Mesenchymal stem cell (in vitro differentiated cells and primary cell): ENCODE measurements at places on chromosomes 13 and 19.
A peak's percentile ranks its signal among the peaks of the same experiment; 100 is the strongest.

GRCh38 chr19:823565-824121 lies 1.9 kb upstream of the PLPPR3 start:
- no peak overlapping the region for H3K27ac ChIP-seq
- DNase-seq = peak; percentile 44
- H3K4me3 ChIP-seq = no peak overlapping the region
- H3K4me1 ChIP-seq = peaks cover 21% of the 10 kb centered on the region
- no peaks in the 10 kb centered on the region for H3K27me3 ChIP-seq
- no peaks in the 10 kb centered on the region for H3K36me3 ChIP-seq

GRCh38 chr19:647566-648284 lies 8.0 kb downstream of the FGF22 start:
- H3K27ac ChIP-seq = no peak overlapping the region
- H3K36me3 ChIP-seq = peaks cover 97% of the 10 kb centered on the region
- H3K27me3 ChIP-seq = no peaks in the 10 kb centered on the region
- no peak for DNase-seq
- H3K4me3 ChIP-seq = no peak overlapping the region
- H3K4me1 ChIP-seq = no peaks in the 10 kb centered on the region

GRCh38 chr13:39144941-39145533 lies 106.8 kb downstream of the NHLRC3 start:
- no peaks in the 10 kb centered on the region for H3K4me1 ChIP-seq
- peak; percentile 67 for DNase-seq

DNA sequence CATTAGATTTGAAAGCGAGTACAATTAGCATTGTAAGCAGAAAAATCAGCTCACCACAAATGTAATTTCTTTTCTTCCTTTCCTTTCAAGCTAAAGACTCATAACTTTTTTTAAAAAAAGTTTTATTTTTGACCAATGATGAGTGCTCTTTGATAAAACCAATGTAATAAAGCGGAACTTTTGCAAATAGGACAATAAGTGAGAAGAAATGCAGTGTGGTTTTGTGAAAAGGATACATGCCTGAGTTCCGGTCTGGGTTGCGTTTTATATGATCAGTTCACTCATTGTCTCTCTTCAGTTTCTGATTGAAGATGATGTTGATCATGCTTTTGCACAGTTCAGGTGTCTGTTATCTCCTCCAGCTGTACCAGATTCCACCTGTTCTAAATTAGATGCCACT lies 274.4 kb downstream of the KLF12 start:
- DNase-seq = no peak
- no peak overlapping the region for H3K27ac ChIP-seq
- H3K27me3 ChIP-seq = no peaks in the 10 kb centered on the region
- no peaks in the 10 kb centered on the region for H3K36me3 ChIP-seq
- H3K4me1 ChIP-seq = no peaks in the 10 kb centered on the region
- no peak overlapping the region for H3K4me3 ChIP-seq

DNA sequence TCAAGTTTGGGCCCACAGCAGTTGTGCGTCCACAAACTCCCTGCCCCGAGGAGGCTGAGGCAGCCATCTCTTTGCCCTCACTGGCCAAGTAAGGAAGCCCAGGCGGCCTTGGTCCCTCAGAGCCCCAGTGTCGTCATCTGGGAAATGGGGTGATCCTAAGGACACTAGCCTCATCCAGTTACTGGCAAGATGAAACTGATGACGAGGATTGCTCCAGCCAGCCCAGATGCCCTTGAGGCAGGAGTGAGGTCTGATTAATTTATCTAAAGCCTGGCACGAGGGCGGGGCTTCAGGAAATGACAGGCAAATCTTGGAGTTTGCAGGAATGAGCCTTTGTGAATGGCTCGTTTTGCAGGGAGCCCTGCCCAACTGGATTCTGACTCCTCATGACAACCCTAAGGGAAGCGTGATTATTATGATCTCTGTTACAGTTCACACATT lies 5.6 kb downstream of the LIPE start:
- DNase-seq = no peak
- peaks cover 16% of the 10 kb centered on the region for H3K27me3 ChIP-seq
- no peaks in the 10 kb centered on the region for H3K36me3 ChIP-seq

- H3K4me1 ChIP-seq = no peaks in the 10 kb centered on the region
- H3K4me3 ChIP-seq = no peak overlapping the region
- H3K27ac ChIP-seq = no peak overlapping the region
- H3K36me3 ChIP-seq = no peaks in the 10 kb centered on the region
- no peak for DNase-seq
Measured at GRCh38 chr13:43981091-43981490, 101.4 kb downstream of the LACC1 start.

GRCh38 chr19:28575816-28576215 lies 637.1 kb downstream of the UQCRFS1 start:
- H3K27ac ChIP-seq = no peak overlapping the region
- H3K36me3 ChIP-seq = no peaks in the 10 kb centered on the region
- H3K4me3 ChIP-seq = no peak overlapping the region
- peaks cover 7% of the 10 kb centered on the region for H3K27me3 ChIP-seq
- peaks cover 3% of the 10 kb centered on the region for H3K4me1 ChIP-seq

DNA sequence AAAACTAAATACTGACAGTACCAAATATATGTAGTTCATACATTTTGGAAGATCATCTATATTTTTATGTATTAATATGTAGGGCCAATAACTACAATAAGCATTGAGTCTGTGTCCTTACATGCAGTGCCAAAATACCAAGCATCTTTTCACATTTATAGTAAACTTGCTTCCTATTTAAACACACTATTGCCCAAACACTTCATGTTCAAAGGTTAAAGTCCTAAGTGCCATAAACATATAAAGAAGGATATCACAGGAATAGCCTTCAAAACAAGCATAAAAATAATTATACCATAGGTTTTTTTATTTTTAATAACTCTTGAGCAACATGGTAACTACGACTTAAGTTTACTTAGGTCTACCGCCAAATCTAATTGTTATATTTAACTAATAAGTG lies 27.1 kb downstream of the EXOSC8 start:
- H3K4me3 ChIP-seq = no peak overlapping the region
- no peak for DNase-seq

- peaks cover 12% of the 10 kb centered on the region for H3K4me1 ChIP-seq
- H3K27ac ChIP-seq = peak overlapping the region; percentile 27
- DNase-seq = peak; percentile 9
- H3K4me3 ChIP-seq = peak overlapping the region; percentile 53
- H3K27me3 ChIP-seq = no peaks in the 10 kb centered on the region
- no peaks in the 10 kb centered on the region for H3K36me3 ChIP-seq
Measured at GRCh38 chr13:26498656-26499601, 58.6 kb upstream of the WASF3 start.

GRCh38 chr13:28558567-28558966 lies 63.6 kb upstream of the FLT1 start:
- H3K4me3 ChIP-seq = no peak overlapping the region
- H3K4me1 ChIP-seq = peaks cover 3% of the 10 kb centered on the region
- DNase-seq = no peak
- H3K36me3 ChIP-seq = no peaks in the 10 kb centered on the region
- no peaks in the 10 kb centered on the region for H3K27me3 ChIP-seq

GRCh38 chr13:80133631-80134261 lies 207.2 kb downstream of the SPRY2 start:
- H3K36me3 ChIP-seq = no peaks in the 10 kb centered on the region
- peaks cover 1% of the 10 kb centered on the region for H3K4me1 ChIP-seq
- H3K4me3 ChIP-seq = no peak overlapping the region
- peak; percentile 72 for DNase-seq
- peak overlapping the region; percentile 59 for H3K27ac ChIP-seq

DNA sequence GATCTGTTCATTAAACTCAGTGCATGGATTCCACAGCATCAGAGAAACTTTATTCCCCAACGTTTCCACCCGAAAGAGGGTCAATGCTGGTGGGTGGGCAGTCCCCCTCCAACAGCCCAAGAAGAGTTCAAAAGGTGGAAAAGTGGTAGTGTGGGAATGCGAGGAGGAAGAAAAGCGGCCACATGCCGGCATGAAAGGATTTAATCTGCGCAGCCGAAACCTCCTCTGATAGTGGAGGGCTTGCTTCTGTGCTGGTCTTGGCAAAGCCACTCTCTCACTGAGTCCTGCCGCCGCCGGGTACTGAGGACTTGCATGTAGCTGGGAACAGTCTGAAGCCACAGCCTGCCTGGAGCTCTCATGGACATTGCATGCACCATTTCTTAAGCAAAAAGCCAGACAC lies 136.2 kb upstream of the ZNF536 start:
- no peaks in the 10 kb centered on the region for H3K36me3 ChIP-seq
- H3K27ac ChIP-seq = no peak overlapping the region
- H3K4me3 ChIP-seq = no peak overlapping the region
- peaks cover 34% of the 10 kb centered on the region for H3K27me3 ChIP-seq
- H3K4me1 ChIP-seq = peaks cover 1% of the 10 kb centered on the region
- DNase-seq = no peak

GRCh38 chr19:18225702-18226468 lies at the start of gene PDE4C:
PDE4C (minus strand) TSS chr19:18226438; CDS start chr19:18226415, 23 bp downstream.
- H3K4me3 ChIP-seq = no peak within 1 kb of the TSS
- H3K4me1 ChIP-seq = peaks cover 20% of the 10 kb centered on the region
- H3K27me3 ChIP-seq = peaks cover 30% of the 10 kb centered on the region
- peak; percentile 46 for DNase-seq

- no peaks in the 10 kb centered on the region for H3K27me3 ChIP-seq
- no peak overlapping the region for H3K4me3 ChIP-seq
- H3K36me3 ChIP-seq = no peaks in the 10 kb centered on the region
- no peak overlapping the region for H3K27ac ChIP-seq
- H3K4me1 ChIP-seq = no peaks in the 10 kb centered on the region
- DNase-seq = peak; percentile 71
Measured at GRCh38 chr13:73428137-73428536, 369.3 kb downstream of the KLF5 start.

- no peaks in the 10 kb centered on the region for H3K27me3 ChIP-seq
- no peaks in the 10 kb centered on the region for H3K4me1 ChIP-seq
- DNase-seq = no peak
- H3K27ac ChIP-seq = no peak overlapping the region
- H3K4me3 ChIP-seq = no peak overlapping the region
- peaks cover 99% of the 10 kb centered on the region for H3K36me3 ChIP-seq
Measured at GRCh38 chr13:77079902-77080413, 53.0 kb upstream of the FBXL3 start.

- peaks cover 5% of the 10 kb centered on the region for H3K4me1 ChIP-seq
- no peak overlapping the region for H3K4me3 ChIP-seq
- H3K36me3 ChIP-seq = no peaks in the 10 kb centered on the region
- H3K27ac ChIP-seq = peak overlapping the region; percentile 86
- H3K27me3 ChIP-seq = no peaks in the 10 kb centered on the region
Measured at GRCh38 chr13:33610438-33611120, 207.4 kb upstream of the RFC3 start.

DNA sequence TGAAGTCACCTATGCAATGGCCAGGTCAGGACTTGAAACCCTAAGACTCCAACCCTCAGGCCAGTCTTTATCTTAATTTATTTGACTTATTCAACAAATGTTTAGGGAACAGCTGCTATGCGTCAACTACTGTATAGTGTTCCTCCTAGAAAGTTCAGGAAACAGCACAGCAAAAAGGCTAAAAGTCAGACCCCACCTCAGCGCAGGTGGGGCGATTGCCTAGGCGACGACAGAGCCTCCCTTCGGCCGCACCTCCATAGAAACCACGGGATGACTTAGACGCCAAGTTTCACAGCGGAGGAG lies 502 bp downstream of the VRK3 start:
- peaks cover 7% of the 10 kb centered on the region for H3K4me1 ChIP-seq
- no peak overlapping the region for H3K27ac ChIP-seq
- H3K27me3 ChIP-seq = no peaks in the 10 kb centered on the region
- no peak for DNase-seq
- H3K36me3 ChIP-seq = peaks cover 16% of the 10 kb centered on the region

DNA sequence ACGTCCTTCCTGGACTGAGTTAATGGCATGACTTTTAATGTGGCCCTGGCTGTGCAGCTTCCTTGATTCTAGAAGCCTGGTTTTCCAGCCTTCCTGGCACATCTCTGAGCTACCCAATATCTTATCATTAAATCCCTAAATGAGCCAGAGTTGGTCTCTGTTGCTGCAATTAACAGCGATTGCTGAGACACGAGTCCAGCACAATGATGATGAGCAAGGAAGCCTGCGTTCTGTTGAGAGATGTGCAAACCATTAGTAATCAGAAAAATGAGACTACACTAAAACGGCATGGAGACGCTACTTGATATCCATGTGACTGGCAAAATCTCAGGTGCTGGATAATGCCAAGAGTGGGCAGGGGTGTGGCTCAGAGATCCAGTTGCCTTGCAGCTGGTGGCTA lies 26.2 kb downstream of the GPR42 start:
- H3K27me3 ChIP-seq = peaks cover 5% of the 10 kb centered on the region
- no peaks in the 10 kb centered on the region for H3K4me1 ChIP-seq
- H3K36me3 ChIP-seq = no peaks in the 10 kb centered on the region
- no peak for DNase-seq
- H3K4me3 ChIP-seq = no peak overlapping the region
- no peak overlapping the region for H3K27ac ChIP-seq

- no peak overlapping the region for H3K27ac ChIP-seq
- DNase-seq = peak; percentile 21
- H3K36me3 ChIP-seq = peaks cover 6% of the 10 kb centered on the region
- H3K4me3 ChIP-seq = no peak overlapping the region
Measured at GRCh38 chr13:49502954-49503353, 7.2 kb downstream of the PHF11 start.

- H3K36me3 ChIP-seq = peaks cover 15% of the 10 kb centered on the region
- H3K27ac ChIP-seq = no peak overlapping the region
- no peak overlapping the region for H3K4me3 ChIP-seq
- peaks cover 3% of the 10 kb centered on the region for H3K4me1 ChIP-seq
- no peaks in the 10 kb centered on the region for H3K27me3 ChIP-seq
- no peak for DNase-seq
Measured at GRCh38 chr19:33453265-33453664, 68.3 kb downstream of the PEPD start.

DNA sequence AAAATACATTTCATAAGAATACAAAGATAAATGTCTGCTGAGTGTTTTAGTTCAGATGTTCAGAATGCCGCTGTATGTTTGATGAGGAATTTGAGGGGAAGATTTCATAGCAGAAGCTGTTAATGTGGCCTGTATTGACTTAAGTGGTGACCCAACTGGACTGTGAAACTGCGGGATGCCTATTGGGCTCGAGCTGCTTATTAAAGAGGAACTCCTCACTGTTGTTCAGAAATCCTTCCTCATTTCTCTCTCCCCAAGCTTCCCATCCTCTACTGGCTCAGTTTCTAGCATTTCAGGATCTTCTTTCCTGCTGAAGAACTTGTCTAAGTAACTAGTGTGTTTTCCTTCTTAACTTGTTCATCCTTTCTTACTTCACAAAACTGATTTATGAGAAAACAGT lies 20.4 kb downstream of the DGKH start:
- peaks cover 2% of the 10 kb centered on the region for H3K4me1 ChIP-seq
- H3K4me3 ChIP-seq = no peak overlapping the region
